Bone marrow (tissue), 2 donors: ENCODE measurements at places on chromosomes 2 and 18.

- no peak for DNase-seq
These were observed 79.6 kb upstream of the NABP1 start for GRCh38 chr2:191598296-191598695.

DNA sequence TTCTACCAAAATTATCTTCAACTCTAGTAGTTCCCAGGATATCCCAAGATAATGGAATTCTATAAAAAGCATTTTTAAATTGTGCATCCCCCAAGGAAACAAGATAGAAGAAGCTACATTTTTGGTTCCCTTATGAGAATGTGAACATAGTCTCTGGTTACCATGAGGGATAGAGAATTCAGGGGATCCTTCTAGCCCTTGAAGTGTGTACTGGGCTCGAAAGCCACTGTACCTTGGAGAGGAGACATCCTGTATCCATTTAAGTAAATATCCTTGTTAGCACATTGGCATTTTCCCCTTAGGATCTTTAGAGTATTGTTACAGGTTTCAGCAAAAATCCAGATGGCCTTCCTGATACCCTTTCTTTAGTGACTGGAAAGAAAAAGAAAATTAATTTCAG is 228.5 kb downstream of the RTP5 start:
- no peak for DNase-seq

DNA sequence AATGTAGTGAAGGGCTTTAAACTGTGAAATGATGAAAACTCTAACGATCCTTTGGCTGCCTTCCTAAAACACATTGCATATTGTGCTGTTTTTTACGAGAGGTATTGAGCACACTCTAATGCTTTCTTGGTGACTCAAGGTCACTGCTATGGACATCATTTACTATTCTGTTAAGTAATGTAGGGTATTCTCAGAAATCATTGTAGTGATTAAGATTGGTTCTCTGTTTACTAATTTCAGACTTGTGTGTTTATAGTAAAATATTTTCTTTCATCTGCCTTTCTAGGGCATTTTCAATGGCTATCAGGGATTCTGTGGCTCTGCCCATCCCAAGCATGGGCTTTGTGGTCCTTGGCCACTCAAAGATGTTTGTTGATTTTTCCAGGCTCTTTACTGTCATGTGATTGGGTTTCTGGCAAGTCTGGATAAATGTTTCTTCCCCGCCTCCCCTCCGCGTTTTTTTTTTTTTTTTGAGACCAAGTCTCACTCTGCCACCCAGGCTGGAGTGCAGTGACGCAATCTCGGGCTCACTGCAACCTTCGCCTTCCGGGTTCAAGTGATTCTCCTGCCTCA is 29.3 kb downstream of the UBE2F start:
- DNase-seq = no peak

- DNase-seq = no peak
These were observed 104.9 kb upstream of the LYPD6 start for GRCh38 chr2:149225446-149225845.

DNA sequence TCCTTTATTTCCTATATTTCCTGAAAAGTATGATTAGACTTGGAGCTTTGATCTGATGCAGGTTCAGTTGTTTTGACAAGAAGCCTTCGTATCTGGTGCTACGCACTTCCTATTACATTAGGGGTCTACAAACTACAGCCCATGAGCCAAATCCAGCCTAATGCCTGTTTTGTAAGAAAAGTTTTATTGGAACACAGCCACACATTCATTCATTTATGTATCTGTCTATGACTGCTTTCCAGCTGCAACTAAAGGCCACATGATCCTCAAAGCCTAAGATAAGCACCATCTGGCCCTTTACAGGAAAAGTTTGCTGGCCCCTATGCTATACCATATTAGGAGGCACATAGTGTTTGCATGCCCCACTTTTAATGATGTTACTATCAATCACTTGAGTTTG is 26.0 kb downstream of the EIF2AK3 start:
- DNase-seq = no peak

DNA sequence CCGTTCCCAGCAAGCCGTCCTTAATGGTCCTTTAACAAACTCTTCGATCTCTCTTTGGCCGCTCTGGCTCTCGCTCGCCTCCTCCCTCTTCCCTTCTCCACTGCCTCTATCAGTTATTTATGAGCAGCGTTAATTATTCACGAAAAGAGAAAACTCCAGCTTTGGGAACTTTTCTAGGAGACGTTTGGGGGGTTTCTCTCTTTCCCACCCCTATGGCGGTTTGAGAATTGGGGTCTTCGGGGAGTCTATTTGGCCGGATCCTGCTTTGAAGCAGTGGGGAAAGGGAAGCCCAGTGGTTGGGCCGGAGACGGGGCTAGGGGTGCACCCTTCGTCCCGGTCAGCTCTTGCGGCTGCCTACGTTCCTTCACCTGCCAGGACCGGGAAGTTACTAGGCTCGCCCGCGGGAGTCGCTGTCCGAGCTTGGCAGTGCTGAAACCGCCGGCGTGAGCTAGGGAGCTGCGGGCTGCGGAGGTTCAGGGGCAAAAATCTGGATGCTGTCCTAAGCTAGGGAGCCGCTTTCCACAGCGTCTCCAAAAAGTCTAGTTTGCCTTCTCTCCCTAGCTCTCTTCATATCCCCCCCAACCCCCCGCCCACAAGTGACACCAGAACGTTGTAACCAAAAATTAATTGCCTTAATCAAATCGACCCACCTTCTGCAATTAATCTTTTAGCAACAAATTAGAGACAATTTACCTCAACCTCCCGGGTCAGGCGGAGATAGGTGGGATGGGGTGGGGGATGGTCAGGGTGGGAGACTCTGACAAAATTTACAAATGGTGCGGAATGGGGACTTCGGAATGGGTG is 8.9 kb upstream of the SKOR2 start:
- no peak for DNase-seq

DNA sequence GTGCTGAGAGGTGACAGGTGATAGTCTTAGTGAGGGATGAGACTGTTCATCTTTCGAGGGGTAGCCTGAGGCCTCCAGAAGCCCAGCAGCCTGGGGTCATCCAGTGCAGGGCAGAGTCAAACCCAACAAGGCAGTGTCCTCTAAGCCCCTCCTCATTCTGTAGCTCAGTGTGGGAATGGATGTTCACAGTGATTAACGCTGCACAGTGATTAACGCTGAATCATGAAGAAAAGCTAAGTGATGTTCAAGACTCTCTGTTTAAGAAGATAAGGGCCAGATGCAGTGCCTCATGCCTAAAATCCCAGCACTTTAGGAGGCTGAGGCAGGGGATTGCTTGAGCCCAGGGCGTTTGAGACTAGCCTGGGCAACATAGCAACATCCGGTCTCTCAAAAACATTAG is 56.3 kb upstream of the LAPTM4A start:
- no peak for DNase-seq

DNA sequence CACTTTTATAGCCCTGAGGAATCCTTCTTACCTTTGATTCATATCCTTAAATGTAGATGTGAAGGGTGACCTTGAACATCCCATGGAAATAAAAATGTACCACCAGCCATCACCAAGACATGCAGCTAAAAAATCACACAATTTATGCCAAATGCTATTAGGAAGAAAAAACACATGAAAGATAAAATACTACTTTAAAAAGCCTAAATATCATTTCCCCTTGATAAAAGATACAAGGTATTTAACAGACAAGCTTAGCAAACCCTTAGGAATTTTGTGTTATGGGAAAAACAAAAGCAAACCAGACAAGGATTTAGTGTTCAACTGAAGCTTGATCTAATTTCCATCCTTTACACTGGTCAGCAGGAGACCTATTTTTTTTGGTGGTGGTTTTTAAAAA is 255.0 kb downstream of the ICOS start:
- DNase-seq = no peak

GRCh38 chr2:100233061-100233460 is 89.2 kb downstream of the LONRF2 start:
- no peak for DNase-seq

GRCh38 chr18:24793742-24794141 is 333.3 kb downstream of the HRH4 start:
- no peak for DNase-seq

DNA sequence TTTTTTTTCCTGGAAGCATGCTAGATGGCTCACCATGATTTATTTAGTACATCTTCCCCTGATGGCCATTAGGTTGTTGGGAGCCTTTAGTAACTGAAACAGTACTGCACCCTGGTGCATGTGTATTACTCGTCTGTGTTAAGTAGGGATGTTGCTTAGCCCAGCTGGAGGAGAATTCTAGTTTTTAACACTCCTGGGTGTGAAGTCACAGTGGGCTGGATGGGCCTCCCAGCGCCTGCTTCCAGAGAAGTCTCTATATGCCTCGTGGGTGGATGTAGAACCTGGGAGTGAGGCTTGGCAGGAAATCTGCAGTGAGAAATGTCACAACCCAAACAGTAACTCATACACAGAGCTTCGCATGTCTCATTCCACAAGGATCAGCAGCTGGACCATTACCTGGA is 28.9 kb upstream of the NT5DC4 start:
- no peak for DNase-seq

GRCh38 chr2:204143216-204144014 is 206.9 kb downstream of the ICOS start:
- DNase-seq = no peak

DNA sequence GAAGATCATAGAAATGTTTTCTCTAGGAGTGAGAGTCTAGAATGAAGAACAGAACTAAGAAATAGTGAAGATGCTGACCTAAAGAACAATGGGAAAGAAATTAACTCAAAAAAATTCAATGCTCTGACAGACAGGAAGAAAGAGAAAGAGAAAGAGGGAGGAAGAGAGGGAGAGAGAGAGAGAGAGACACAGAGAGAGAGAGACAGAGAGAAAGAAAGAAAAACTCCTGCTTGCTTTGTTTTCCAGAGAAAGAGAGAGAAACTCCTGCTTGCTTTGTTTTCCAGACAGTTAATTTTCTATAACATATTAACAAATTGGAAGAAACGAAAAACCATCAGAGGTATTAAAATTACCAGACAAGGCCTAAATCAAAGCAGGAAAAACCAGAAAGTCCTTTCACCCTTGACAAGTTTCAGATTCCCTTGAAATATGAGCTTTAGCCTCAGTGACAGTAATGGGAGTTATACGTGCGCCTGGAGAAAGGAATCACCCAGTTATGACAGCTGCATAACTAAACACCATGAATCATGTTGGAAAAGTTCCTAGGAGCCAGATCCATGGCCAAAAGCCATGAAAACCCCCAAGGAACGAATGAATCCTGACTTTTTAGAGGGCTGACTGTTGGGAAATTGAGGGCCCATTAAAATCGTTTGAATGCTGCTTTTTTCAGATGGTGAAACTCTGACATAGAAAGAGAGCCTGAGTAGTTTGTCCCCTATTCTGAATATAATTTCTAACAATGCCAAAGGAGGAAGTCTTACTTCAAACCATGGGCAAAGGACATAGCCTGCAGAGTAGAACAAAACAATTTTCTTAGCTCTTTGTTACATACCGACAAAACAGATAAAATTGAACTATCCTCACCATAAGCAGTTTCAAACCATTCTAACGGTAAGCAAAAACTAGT is 228.6 kb upstream of the CHST9 start:
- no peak for DNase-seq

DNA sequence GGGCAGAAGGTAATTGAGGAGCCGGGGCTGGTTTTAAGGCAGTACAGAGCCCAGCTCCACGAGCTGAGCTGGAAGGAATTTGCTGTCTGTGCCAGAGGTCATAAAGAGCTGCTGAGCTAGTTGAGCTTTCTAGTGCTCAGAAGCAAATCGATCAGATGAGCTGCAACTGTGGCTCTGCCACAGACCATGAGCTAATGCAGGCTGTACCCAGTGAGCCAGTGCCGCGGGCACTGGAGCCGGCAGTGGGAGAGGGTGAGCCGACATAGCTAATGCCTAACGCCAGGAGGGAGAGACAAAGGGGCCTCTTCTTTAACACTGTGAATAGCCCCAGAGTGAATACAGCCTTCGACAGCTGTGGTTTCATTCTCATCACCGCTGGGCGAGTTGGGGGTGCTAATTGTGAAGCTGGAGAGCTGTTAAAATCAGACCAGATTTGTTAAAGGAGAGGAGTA is 410.1 kb upstream of the TCF4 start:
- DNase-seq = no peak

DNA sequence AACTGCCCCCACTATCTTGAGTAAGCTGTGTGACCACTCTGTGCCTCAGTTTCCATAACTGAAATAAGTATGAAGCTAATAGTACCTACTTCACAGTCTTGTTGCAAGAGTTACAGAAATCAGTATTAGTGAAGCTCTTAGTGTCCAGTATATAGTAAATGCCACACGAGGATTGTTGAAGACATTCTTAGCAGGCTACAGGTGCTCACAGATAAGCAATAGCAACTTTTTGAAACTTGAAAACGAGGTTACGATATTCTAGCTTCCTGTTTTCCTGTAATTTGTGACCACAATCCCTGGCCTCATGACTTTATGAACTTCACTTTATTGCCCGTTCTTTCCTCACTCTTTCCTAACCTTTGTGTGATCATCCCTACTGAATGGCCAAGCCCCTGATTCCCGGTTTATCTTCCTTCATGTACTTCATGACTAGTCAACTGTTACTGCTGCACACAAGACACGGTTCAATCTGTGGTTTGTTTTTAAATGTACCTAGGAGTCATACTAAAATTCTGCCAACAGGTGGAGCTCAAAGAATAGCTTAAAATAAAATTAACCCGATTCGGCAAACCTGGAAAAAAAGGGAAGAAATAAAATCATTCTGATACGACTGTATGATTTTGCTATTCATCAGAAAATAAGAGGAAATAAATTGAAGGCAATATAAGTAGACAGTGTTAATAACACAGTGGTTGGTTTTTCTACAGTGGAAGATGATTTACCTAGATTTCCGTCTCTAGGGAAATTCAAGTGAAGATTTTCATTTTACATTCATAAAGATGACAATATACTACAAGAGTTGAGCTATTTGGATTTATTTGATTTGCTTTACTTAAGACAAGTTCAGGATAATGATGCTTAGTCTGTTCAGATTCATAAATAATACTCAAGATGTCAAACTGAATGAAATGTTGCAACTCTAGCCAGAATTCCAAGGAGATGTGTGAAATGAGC is 38.1 kb upstream of the STAT1 start:
- no peak for DNase-seq

DNA sequence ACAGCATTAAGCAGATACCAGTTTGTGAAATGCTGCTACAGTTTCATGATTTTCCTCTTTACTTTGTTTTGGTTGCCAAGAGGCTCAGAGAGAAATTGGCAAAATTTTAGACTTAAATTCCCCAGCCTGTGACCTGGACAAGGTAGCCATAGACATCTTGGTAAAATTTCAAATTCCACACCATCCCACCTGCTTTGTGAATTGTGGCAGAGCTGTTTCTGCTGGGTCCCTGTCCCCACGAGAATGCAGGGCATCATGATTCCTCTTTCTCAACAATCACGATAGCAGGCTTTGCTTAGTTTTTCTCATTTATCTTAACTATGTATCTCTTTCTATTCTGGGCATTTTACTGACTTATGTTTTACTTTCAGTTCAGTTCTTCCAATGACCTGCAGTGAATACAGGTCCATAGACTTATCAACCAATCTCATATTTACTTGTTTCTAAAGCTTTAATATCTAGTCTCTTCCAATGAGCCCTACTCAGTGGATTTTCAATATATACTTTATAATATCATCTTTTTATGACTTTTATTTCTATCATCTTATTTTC is 351.6 kb downstream of the SOCS6 start:
- no peak for DNase-seq

GRCh38 chr2:119841550-119841949 is 81.8 kb downstream of the PTPN4 start:
- no peak for DNase-seq
